Activated gamma-delta T cell treated with Interleukin-2 at 50 U/mL for 16 hours (primary cell): ENCODE measurements at places on chromosomes 7 and 10.

DNA sequence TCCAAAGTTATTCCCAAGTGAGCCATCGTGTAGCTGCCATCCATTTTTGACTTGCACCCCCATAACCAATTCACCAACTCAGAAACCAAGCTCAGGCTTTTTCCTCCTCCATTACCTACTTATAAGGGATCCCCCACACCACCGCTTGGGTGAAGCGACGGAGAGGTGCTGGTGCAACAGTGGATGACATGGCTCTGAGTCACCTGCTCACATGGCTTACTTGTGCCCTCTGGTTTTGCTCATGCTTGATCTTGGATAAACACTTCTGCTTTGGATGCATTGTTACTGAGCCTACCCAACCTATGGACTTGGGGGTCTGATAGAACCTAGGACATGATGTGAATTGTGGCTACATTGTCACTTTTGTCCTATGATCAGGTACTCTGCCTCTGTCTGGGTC lies 12.0 kb upstream of the AKR1B1 start:
- DNase-seq = no peak

- no peak for DNase-seq
Observed at GRCh38 chr10:49486738-49487137, 52.2 kb downstream of the ERCC6 start.

GRCh38 chr7:29539471-29539870 lies 24.2 kb upstream of the PRR15 start:
- DNase-seq = no peak

- no peak for DNase-seq
Observed at GRCh38 chr7:3370068-3370830, 69.2 kb downstream of the SDK1 start.

DNA sequence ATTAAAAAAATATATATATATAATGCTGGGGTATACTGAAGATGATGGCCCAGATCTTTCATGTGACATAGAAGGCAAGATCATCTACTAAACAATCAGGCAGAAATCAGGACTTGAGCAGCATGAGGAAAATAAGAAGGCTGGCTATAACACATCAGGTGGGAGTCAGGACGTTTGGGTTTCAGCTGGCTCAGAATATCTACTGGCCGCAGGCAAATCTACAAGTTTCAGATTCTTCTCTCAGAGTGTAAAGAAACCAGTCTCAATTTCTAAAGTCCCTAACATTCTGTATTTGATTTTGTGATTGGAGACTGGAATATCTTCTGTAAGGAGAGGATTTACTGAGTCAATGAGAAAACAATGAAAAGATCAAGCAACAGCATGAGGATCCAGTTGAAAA lies 37.7 kb upstream of the FAM3C start:
- no peak for DNase-seq

GRCh38 chr10:8962249-8962648 lies 907.8 kb downstream of the GATA3 start:
- no peak for DNase-seq
